ENCODE measurements at places on chromosomes 2 and 18.

DNA sequence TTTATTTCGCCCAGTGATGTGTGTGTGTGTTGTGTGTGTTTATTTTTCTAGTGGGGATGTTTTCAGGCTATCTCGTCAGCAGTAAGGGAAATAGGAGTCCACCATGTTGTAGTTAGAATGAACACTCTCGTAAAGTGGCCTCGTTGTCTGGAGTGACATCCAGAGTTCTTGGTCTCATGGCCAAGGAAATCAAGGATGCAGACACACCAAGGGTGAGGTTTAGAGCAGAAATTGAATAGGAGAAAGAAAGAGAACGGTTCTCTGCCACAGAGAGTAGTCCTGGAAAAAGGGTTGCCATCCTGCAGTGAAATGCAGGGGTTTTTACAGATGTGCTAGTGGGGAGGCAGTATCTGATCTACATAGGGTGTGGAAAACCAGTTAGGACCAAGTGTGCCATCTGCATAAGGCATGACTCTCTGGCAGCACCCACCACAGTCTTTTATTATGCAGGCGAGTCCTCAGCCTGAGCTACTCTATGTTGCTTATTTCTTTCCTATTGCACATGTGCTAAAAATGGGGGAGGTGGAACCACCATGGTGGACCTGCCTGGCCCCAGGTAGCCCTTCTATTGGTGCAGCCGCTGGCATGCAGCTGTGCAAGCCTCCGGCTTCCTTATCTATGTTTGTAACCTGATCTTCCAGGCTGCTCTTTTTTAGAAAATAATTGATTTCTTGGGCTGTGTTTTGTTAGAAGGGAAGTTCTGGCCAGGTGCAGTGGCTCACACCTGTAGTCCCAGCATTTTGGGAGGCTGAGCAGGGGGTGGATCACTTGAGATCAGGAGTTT is 23.2 kb downstream of the RALB start:
- DNase-seq: no peak

GRCh38 chr18:36314098-36314497 is 16.6 kb downstream of the FHOD3 start:
- DNase-seq: no peak

GRCh38 chr2:85850451-85850850 is 38.3 kb downstream of the ST3GAL5 start:
- DNase-seq: no peak

DNA sequence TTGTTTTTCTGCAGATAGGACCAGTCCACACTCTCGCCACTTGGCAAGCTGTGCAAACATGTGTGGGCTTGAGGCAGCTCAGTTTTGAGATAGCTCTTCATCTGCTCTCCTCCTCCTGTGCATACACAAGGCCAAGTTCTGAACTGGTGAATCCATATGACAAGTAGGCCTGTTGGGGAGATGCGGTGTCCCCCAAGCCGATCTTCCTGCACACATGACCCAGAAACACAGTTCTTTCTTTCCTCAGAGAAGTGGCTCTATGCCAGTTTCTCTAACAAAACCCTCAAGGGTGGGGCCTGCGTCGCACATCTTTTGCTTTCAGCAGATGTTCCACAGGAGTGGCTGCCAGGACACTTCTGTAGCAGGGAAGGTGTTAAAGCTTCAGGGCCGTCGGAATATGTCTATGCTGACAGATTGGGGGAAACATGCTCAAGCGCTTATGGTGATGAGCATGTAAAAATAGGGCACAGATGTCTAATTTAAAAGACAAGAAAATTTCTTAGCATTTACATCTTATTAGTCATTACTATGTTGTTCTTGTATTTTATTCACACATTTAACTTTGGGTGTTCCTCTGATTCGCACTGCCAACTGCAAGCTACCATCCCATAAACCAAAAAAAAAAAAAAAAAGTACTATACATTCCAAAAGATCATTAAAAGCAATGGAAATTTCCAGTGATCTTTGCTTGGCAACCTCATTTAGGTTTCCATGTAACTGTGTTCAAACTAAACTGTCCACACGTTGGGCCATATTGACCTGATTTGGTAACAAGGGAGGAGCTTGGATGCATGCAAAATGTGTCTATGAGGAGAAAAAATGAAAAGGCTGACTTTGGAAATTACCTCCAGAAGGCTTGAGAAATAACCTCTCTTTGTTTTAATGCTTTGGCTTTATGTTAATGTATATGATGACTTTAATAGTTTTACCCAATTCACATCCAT is 1055.5 kb upstream of the KLHL29 start:
- no peak for DNase-seq

DNA sequence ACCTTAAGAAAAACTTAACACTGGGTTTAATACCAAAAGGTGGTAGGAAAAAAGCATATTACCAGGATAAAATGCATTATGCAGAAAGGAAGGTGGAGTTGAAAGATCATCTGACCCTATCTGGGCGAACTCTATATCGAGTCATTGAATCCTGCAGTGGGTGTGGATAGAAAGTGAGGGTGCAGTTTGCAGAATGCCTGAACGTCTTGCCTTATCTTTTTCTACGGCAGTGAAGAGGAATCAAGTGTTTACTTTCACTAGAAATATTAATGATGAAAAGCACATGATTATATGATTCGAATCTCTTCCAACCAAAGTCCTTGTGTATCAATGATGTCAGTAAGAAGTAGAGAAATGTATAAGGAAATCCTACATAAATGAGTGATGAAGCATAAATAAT is 4.3 kb upstream of the CAVIN2 start:
- DNase-seq: no peak

GRCh38 chr18:79956276-79956675 is 4.8 kb upstream of the SLC66A2 start:
- DNase-seq: no peak

- no peak for DNase-seq
These were observed 974.3 kb upstream of the CELF4 start for GRCh38 chr18:38539856-38540255.

GRCh38 chr18:31261792-31262582 is 56.0 kb upstream of the DSG1 start:
- no peak for DNase-seq

DNA sequence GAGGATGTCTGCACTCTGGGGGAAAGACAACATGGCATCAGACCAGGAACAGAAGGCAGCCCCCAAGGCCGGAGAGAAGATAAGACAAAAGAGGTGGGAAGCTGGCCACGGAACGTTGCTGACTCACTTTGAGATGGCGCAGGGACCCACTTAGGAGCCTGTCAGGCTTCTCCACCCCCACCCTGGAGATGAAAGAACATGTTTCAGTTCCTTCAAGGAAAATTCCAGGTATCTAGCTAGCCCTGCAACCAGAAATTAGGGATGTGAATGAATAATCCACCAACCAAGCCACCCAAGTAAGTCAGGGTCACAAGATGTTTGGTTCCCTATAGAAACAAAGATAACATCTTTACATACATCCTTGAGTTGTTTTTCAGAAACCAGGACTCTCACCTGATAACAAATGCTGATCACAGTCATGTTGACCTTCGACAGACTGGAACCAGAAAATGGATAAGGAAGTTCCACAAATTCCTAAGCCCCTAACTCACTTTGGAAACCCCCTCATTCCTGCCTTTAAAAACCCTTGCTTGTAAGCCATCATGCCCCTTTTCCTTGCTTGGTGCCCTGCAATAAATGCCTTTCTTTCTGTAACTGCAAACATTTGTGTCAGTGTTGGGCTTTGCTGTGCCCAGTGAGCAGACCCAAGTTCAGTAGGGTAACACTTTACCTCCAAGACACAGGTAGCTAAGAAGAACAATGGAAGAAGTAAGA is 31.9 kb downstream of the PSTPIP2 start:
- DNase-seq: no peak

GRCh38 chr2:23620841-23621341 is 235.9 kb downstream of the KLHL29 start:
- DNase-seq: no peak

GRCh38 chr2:160271171-160272086 is 71.4 kb upstream of the ITGB6 start:
- no peak for DNase-seq

GRCh38 chr2:144524118-144525009 is 4.4 kb upstream of the ZEB2 start:
- no peak for DNase-seq

DNA sequence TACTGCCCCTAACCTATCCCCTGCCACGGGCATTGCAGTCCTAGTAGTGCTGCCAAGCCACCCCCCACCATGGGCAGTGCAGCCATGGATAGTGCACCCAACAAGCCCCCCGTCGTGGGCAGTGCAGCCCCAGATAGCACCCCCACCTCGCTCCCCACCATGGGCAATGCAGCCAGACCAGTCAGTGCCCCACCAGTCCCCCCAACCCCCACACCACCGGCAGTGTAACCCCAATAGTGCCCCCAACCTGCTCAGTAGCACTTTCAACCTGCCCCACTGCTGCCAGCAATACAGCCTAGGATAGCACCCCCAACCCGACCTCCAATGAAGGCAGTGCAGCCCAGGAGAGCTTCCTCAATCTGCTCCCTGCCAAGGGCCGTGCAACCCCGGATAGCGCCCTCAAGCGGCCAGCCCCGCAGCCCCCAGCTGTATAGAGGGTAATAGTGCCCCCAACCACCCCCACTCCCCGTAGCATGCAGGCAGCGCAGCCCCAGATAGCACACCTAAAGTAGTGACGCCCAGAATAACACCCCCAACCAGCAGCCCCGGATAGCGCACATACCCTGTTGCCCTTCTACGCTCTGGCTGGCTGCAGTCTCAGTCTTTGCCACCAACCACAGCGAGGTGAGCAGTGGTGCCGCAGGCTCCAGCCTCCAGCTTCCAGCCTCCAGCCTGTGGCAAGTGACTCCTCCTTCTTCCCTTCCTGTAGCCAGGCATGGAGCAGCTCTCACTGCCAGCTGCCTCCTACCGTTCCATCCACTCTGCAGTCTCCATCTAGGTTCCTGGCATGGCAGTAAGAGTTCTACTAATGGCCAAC is 45.4 kb upstream of the ANKRD62 start:
- no peak for DNase-seq

DNA sequence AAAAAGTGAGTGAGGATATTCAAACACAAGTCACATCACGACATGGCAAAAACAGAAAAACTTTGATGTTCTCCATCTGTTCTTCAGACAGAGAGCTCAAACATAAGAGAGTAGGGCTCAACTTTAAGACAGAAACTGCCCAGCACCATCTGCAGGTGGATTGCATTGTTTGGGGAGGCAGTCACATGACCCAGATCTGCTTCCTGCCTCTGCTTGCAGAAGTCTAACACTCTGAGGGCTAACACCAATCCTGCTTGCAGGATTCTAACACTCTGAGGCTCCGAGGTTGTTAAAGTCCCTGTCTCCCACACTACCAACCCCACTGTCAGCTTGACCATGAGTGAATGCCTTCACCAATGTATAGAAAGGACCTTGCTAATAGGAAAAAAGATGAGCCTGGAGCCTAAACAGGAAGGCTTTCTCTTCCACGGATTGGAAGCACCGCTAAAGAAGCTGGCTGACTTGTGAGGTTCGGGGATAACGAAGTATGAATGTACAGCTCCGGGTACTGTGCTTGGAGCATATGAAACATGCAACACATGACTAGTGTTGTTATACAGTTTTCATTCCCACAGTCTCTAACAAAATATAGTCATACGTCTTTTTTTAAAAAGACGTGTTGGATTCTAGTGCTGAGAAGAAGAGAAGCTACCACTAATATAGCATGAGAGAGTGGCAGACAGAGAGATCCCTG is 176.6 kb upstream of the CREB1 start:
- no peak for DNase-seq

- DNase-seq: no peak
These were observed 286.2 kb upstream of the LRP1B start for GRCh38 chr2:142416996-142417395.

GRCh38 chr2:145085612-145086011 is 565.7 kb upstream of the ZEB2 start:
- DNase-seq: no peak

DNA sequence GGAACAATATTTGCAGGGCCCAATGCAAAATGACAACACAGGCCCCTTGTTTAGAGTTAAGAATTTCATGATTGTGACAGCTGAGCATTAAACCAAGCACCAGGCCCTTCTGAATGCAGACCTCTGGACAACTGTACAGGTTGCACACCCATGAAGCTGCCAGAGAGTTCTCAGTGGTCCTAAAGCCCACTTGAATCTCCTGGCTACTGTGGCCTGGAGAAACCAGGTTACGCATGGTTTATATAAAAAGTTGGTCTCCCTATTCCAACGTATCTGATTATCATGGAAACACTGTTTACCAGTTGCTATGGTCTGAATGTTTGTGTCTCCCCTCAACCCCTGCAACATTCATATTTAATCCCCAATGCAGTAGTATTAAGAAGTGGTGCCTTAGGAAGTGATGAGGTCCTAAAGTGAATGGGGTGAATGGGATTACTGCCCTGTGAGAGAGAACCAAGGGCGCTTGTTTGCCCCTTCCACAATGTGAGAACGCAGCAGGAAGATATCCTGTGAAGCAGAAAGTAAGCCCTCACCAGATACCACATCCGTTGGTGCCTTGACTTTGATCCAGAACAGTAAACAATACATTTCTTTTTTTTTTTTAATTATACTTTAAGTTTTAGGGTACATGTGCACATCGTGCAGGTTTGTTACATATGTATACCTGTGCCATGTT is 48.0 kb upstream of the ANXA4 start:
- DNase-seq: no peak

GRCh38 chr2:240968731-240969624 is 29.4 kb upstream of the SNED1 start:
- DNase-seq: no peak

GRCh38 chr18:49177812-49178211 is 227.0 kb upstream of the SMAD7 start:
- DNase-seq: no peak

DNA sequence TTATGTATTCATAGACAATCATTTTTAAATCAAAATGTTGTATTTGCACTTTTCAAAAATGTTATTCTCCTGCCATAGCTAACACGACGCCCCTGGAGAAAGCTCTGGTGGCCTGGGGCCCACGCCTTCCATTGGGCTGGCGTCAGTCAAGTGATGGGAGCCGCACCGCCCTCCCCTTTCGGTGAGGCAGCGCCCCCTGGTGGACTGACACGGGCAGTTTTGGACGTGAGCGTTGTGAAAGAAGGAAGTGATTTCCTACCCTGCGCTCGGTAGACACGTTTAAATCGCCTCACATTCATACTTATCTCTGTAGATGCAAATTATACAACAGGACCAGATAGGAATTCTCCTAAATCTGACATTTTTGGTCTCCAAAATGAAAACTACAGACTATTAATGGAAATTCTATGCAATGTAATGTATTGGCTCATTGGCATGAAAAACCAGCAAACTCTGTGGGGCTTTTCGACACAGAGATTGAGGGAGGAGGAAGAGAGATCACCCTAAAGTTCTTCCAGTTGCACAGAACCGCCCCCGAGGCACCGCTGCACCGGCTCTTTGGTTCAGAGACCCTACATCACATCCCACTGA is 326.2 kb upstream of the SOX11 start:
- no peak for DNase-seq

- no peak for DNase-seq
These were observed 109.9 kb downstream of the ZNF236 start for GRCh38 chr18:76932026-76932819.

DNA sequence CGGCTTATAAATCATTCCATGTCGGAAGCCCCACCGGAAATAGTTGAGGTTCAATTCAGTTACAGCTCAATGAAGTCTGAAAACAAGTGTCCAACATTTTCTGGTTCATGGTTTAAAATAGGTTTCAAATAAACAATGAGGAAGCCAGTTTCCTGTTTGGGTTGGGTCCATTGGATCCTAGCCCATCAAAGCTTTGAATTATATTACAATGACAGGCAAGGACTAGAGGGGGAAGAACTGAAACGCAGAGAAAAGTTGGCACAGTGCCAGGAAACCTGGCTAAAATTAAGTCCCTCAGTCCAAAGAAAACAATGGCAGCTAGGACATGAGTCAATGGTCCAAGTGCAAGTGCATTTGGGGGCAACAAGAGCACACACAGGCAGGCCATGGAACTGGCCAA is 32.0 kb downstream of the SLC14A1 start:
- DNase-seq: no peak
